ENCODE measurements at places on chromosomes 2 and 18. TPM values are rescaled to one million over a fixed set of nuclear protein-coding genes. Genes with fewer than 3 reads are reported as not detected.

- peak; percentile 16 for DNase-seq
These were observed 113.1 kb downstream of the MREG start for GRCh38 chr2:215900203-215900611.

The SERPINB3 gene
- 0.21 TPM for total RNA-seq

DNA sequence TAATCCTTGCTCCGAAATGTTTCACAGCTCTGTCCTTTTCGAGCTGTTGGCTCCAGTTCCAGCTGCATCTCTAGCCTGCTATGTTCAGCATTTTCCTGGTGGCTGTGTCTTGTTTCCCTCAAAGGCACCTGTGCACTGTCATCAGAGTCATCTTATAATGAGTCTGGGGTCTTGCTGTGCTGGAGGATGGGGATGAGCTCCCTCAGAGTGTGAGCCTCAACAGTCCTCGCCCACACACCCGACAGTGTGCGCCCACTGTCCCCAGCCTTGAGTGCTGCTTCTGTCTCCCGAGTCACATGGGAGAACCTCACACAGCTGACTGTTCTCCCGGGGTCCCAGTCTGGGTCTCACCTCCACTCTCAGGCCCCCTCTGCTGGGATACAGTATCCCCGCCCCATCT, 25.4 kb downstream of the SPP2 start:
- DNase-seq, result no peak

The POTEI gene
- not detected for total RNA-seq

- no peak for DNase-seq
These were observed 311.8 kb downstream of the LNPK start for GRCh38 chr2:175690113-175690837.

The CCDC150 gene
- 7.1 TPM for total RNA-seq

DNA sequence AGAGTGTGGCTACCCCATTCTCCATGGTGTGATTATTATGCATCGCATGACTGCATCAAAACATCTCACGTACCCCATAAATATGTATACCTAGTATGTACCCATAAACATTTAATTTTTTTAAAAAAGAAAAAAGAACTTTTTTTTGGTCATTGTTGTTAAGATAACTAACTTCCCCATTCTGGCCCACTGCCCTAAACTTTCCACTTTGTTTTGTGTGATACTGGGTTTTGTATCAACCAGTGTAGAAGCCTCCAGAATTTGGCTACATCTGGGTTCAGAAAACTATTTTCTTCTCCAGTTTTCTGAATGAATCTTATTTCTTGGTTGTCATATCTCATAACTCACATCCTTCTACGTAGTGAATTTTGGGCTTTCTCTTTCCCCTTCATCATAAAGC, 62.3 kb upstream of the NABP1 start:
- DNase-seq, result no peak

The OBSL1 gene
- 151 TPM for total RNA-seq

DNA sequence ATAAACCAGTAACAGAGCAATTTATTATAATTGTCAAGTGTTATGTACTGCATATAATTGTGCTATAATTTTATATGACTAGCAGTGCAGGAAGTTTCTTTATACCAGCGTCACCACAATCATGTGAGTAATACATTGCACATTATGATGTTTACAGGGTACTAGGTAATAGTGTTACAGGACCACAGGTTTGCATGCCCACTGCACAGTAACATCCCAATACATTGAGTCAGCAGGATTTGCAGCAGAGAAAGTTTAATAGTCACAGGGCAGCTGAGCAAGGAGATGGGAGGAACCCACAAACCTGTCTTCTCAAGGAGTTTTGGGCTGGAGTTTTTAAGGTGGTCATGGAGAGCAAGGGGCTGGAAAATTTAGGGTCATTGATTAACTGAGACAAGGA, 1042.9 kb upstream of the ACVR2A start:
- no peak for DNase-seq

DNA sequence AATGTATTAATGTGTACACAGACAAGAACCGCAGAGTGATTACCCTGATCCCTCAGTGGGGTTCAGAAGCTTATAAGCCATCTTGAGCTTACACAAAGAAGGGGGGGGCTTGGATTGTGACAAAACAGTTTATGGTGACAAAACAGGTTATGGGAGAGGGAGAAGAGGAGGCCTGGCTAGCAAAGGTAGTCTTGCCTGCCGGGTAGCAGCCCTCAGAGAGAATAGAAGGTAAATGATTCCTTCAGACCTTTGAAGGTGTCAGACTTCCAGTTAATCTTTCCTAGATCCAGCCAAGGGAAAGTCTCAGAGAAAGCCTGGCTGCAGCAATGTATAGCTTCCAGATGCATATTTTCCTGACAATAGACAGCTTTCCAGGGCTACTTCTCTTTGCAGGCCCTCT, 44.6 kb upstream of the RAPH1 start:
- DNase-seq, result no peak

The GEN1 gene
- not detected for total RNA-seq

- no peak for DNase-seq
These were observed 1.6 kb upstream of the PDCL3 start for GRCh38 chr2:100561191-100561590.

- peak; percentile 79 for DNase-seq
These were observed 103.9 kb upstream of the HS6ST1 start for GRCh38 chr2:128422571-128422970.

- DNase-seq, result peak; percentile 93
These were observed 11.4 kb downstream of the HK2 start for GRCh38 chr2:74845217-74845751.

GRCh38 chr2:2850859-2851258, 519.8 kb upstream of the MYT1L start:
- no peak for DNase-seq

- DNase-seq, result peak; percentile 68
These were observed 664 bp downstream of the CAMKMT start for GRCh38 chr2:44362207-44363015.

The CRYGD gene
- total RNA-seq, result not detected

GRCh38 chr2:222535477-222535876, 111.1 kb downstream of the SGPP2 start:
- DNase-seq, result no peak

The TUBA4B gene
- not detected for total RNA-seq

DNA sequence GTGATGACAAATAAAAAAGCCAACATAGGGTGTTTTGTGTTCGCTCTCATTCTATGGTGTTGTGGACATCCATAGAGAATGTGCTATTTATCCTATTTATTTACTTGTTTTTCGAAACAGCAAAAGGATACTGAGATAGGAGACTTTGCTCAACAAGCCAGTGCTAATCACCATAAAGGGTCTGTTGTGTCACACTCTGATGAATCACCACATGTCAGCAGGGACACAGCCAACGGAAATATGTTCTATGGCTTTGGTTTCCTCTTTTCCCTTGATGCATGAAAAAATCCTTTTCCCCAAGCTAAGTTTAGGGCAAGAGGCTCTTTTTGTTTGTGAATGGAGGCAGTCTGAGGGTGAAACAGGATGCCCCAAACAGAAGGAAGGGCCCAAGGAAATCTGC, 154.3 kb downstream of the RNF152 start:
- no peak for DNase-seq

GRCh38 chr2:19140463-19141208, 217.8 kb downstream of the OSR1 start:
- DNase-seq, result no peak

DNA sequence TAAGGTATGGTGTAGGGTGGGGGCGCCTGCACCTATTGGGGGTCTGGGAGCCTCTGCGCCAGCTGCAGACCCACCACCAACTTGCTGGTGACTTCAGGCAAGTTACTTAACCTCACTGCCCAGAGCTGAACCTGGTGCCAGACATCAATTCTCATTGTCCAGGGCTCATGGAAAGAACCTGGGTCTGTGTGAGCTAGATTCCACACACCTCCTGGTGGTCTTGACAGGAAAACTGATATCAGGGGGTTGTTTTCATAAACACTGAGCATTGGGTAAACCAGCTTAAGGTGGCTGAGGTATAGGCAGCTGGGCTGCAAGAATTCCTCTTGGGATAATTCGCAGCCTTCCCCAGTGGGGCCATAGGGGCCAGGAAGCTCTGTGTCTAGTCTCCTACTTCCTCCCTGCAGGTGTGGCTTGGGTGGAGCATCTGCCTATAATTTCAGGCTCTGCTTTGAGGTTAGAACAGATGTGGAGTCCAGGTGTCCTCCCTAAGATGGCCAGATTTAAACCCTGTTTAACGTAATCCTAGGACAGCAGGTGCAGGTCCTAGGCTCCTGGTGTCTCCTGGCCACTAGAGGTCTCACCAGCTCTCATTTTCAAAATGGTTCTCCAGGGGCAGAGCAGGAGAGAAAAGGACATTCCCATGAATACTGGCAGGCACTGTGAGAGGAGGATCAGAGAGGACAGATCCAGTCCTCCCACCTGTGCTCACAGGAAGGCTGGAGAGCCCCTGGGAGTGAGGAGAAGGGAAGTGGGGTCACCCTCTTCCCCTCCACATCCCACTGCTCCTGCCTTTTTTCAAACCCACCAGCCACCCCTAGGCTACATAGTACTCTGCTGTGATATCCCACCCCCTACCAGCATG, 100.4 kb upstream of the SMAD2 start:
- DNase-seq, result no peak

The MERTK gene
- 11.1 TPM for total RNA-seq

The ANKRD12 gene
- total RNA-seq, result 11.4 TPM

DNA sequence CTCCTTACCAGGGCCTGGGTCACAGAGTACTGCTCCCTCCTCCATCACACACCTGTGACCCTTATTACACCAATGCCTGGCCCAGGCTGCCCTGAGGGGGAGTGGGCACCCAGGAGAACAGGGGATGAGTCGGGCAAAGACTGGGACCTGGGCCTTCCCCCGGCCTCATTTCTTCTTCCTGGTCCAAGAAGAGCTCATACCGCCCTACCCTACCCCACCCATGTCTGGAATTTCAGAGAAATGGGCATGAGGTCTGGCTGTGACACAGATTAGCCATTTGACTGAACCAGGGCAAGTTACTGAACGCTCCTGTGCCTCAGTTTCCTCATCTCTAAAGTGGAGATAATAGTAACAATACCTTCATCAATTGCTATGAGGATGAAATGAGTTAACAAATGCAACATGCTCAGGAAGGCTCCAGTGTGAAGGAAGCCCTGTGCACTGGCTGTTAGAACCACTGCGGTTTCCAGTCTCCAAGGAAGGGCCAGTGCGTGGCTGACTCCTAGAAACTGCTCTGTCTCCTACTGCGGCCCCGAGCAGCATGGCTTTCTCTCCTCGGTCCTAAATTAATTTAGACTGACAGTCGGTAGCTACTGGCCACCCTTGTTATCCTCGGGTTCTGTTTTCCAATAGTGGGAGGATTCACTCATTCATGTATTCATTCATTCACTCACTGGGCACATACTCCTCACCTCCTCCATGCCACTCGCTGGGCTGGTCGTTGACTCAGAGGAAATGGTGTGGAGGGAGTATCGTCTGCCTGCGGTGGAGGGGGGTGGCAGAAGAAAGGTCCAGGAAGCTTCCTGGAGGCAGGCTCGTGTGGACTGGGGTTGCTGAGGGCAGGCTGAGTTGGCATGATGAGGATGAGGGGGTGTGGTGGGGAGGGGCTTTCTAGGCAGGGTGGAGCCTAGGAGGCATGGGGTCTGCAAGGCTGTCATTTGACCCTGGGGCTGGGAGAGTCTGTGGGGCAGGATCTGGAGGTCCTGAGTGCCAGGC, 175.6 kb downstream of the GLI2 start:
- no peak for DNase-seq

- no peak for DNase-seq
These were observed 89.3 kb downstream of the ARMC9 start for GRCh38 chr2:231287696-231288095.

GRCh38 chr2:44766220-44766619, 175.3 kb upstream of the SIX3 start:
- no peak for DNase-seq
